ENCODE measurements at places on chromosomes 12 and 14.

- DNase-seq: no peak
These were observed 17.0 kb downstream of the PSEN1 start for GRCh38 chr14:73153272-73153671.

- no peak for DNase-seq
These were observed 11.6 kb downstream of the PKP2 start for GRCh38 chr12:32884962-32885361.

DNA sequence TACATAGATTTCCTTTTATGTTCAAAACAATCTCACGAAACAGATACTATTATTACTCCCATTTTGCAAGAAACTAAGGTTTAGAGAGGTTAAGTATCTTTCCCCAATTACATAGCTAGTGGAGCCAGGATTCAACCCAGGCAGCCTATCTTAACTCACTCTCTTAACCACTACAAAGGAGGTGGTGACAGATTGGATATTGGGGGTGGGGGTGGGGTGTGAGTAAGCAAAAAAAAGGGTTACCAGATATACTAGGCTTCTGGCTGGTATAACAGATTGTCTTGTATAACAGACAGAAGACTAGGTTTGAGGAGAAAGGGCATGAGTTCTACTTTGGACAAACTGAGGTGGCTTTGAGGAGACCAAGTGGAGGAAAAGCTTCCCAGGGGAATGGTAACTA lies 2.1 kb downstream of the GMFB start:
- DNase-seq: no peak

GRCh38 chr12:105559310-105559709 lies 228.8 kb downstream of the C12orf75 start:
- DNase-seq: no peak

DNA sequence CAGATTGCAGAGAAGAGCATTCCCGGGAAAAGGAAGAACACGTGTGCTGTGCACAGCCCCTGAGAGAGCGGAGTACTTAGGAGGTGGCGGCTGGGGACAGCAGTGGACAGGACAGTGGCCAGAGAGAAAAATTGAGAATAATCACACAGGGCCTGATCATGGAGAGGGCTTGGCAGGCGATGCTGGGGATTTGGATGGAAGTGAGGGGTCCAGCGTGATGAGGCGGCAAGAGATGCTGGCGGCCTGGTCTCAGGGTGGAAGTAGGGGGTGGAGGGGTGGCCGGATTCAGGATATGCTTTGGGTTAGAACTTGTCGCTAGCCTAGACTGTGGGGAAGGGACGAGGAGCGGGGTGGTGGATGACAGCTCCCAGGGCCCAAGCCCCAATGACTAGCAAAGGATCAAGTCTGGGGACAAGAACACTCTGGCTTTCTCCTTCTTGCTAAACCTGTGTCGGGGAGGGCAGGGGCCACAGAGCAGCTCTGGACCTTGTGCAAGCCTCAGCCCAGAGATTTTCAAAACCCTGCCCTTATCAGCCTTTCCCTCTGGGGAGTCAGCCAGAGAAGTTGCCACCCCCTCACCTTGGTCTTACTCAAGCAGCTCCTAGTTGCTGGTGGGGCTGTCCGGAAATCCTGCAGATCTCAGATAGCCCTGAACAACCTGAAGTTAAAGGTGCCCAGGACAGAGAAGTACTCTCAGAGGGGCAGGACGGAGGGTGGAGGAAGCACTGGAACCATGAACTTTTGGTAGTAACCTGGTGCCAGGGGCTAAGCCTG lies 1.3 kb downstream of the HVCN1 start:
- DNase-seq: no peak

DNA sequence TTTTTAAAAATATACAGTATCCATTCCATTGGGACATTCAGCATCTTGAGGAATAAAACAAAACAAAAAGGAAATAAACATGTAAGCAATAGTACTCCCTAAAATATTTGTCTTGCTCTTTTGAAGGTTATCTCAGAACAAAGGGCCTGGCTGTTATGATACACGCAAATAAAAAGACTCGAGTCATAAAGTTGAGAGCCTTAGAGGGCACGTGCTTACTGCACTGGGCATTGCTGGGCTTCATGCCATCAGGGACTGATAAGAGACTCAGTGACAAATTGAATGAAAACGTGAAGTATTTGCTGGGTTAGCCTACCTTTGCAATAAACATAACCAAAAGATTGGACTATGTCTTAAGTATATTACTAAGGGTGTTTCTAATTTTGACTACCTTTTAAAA lies 118.9 kb downstream of the SLC35F4 start:
- DNase-seq: no peak

- no peak for DNase-seq
These were observed 26.6 kb upstream of the PNMA1 start for GRCh38 chr14:73740618-73741326.

DNA sequence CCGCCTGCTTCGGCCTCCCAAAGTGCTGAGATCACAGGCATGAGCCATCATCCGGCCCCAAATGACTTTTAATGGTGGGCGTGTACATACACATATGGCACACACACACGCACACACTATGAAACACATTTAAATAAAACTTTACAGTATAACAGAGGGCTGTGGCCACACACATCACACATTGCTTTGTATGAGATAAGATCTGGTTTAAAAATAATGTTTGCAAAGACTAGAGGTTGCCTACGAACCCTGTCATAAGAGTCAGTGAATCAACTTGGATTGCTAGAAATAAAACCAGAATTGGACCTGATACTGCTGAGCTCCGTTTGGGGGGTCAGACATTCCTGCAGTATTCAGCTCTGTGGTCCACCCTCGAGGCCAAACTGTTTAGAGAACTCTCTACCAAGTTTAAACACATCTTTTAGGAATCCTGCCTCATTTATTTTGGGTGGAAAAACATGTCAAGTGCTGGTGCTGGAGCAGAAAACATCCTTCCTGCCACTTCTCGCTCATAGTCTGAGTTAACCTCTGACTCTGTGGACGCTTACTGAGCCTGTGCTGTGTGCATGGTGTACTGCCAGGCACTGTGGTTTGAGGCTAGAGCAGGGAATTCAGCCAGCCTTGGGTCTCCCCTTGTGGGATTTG lies 47.8 kb upstream of the EML1 start:
- no peak for DNase-seq

DNA sequence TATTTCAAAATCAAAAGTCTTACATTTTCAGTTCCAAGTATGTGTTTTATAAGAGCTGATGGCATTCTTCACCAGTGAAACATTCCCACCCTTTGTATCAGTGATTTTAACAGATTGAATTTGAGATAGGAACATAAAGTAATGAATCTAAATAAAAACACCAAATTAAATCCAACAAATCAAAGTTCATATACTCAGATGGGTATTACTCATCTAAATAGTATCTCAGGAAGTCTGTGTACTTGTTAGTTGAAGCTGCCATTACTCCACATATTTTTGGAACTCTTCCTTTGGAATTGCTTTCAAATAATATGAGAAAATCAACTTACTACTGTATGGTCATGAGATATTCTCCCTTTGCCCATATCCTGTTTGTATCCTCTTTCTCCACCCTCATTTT lies 89.1 kb downstream of the MIA2 start:
- DNase-seq: no peak

DNA sequence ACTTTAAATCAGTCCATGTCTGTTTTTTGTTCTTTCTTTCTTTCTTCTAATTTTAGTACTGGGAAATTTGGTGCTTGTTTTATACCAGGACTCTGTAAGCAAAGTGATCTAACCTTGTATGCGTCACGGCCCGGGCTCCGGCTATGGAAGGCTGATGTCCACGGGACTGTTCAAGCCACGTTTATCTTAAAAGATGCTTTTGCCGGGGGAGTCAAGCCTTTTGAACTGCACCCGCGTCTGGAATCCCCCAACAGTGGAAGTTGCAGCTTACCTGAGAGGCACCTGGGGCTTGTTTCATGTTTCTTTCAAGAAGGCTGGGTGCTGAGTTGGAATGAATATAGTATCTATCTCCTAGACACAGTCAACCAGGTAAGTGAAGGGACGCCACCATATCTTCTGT lies 62.2 kb downstream of the TECPR2 start:
- DNase-seq: no peak

- DNase-seq: no peak
These were observed 77.5 kb upstream of the RASSF3 start for GRCh38 chr12:64532734-64533351.

GRCh38 chr14:74620497-74620921 lies 8.5 kb upstream of the LTBP2 start:
- no peak for DNase-seq

DNA sequence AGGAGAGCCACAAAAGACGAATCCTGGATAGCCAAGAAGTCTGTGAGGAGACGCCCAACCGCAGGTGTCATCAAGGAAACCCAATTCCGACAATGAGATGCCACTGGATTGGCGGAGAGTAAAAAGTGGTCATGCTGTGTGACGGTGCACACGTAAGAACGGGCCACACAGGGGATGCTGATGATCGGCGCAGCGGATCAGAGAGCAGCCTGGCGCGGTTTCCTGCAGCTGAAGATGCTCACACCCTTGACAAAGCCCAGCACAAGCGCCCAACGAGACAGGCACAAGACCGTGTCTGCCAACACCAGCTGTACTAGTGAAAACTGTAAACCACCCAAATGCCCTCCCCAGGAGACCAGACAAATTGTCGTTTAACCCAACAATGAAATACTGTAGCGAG lies 55.8 kb downstream of the CCDC85C start:
- DNase-seq: no peak

- DNase-seq: no peak
These were observed 307.4 kb upstream of the NOVA1 start for GRCh38 chr14:26905229-26905628.

- no peak for DNase-seq
These were observed 19.9 kb downstream of the EIF2B2 start for GRCh38 chr14:75022655-75023054.

DNA sequence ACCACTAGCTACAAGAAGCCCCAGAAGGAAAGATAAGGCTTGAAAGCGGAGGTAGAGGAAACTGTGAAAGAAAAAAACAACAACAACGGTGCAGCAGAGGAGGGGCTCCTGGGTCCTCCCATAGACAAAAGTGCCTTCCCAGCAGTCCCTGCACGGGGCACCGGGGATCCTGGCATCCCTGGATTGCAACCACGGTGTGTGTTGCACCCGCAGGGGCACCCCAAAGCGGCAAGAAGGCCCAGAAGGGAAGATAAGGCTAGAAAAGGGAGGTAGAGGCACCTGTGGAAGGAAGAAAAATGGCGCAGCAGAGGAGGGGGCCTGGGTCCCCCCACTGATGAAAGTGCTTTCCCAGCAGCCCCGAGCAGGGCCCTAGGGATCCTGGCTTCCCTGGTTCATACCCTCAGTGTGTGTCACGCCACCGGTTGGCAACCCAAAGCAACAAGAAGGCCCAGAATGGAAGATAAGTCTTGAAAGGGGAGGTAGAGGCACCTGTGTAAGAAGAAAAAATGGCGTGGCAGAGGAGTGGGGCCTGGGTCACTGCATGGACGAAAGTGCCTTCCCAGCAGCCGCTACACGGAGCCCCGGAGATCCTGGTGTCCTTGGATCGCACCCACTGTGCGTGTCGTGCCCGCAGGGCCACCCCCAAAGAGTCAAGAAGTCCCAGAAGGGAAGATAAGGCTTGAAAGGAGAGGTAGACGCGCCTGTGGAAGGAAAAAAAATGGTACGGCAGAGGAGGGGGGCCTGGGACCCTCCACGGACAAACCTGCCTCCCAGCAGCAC lies 281.0 kb downstream of the ALG10 start:
- no peak for DNase-seq

DNA sequence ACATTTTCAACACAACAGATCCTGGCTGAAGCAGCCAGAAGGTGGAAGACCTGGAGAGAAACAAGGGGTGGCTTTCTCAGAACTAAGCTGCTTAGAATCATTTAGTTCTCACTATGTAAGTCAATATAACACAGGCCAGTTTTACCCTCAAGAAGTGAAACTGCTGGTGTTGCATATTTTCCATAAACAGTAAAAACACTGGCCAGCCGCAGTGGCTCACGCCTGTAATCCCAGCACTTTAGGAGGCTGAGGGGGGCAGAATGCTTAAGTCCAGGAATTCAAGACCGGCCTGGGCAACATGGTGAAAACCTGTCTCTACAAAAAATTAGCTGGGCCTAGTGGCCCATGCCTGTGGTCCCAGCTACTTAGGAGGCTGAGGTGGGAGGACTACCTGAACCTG lies 11.6 kb downstream of the STX2 start:
- DNase-seq: no peak

Measured in CD4-positive, alpha-beta T cell treated with Interferon gamma for 1 hour (primary cell).